ENCODE measurements at places on chromosomes 7 and 10. TPM values are rescaled to one million over a fixed set of nuclear protein-coding genes. Genes with fewer than 3 reads are reported as not detected.

CLEC2L gene
- not detected for total RNA-seq

FAM24B gene
- 3.3 TPM for total RNA-seq

FEZF1 gene
- not detected for total RNA-seq

AKR1D1 gene
- total RNA-seq, result not detected

TMEM213 gene
- not detected for total RNA-seq

NUPR2 gene
- total RNA-seq, result not detected

SEMA3E gene
- total RNA-seq, result 1.6 TPM

FAM171A1 gene
- 23.5 TPM for total RNA-seq

GLI3 gene
- total RNA-seq, result 4.0 TPM

COPG2 gene
- 29.7 TPM for total RNA-seq

OR6V1 gene
- total RNA-seq, result not detected

MAT1A gene
- total RNA-seq, result not detected

SSBP1 gene
- total RNA-seq, result 76.8 TPM

NODAL gene
- total RNA-seq, result not detected

MCM10 gene
- total RNA-seq, result 3.4 TPM

DPY19L1 gene
- total RNA-seq, result 33.8 TPM

VWDE gene
- not detected for total RNA-seq

PIK3AP1 gene
- total RNA-seq, result not detected

TEX47 gene
- total RNA-seq, result not detected

DLX6 gene
- not detected for total RNA-seq

CEP55 gene
- 32.4 TPM for total RNA-seq

CPXM2 gene
- 19.8 TPM for total RNA-seq
